ENCODE measurements at places on chromosomes 7 and 10.

DNA sequence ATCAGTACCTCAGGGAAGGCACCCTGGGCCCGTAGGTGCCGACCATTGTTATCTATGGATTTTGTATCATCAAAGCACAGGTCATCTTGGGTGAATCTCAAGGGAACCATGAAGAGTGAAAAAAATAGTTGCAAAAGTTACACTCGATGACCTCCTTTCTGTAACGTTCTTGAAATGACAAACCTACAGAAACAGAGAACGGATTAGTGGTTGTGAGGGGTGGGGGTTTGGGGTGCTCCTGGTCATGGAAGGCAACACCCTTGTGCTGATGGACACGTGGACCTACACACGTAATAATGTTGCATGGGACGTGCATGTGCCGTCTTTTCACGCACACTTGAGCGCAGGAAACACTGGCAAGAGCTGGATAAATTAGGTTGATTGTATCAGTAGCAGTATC, 655.9 kb downstream of the SDK1 start:
- no peak for DNase-seq

DNA sequence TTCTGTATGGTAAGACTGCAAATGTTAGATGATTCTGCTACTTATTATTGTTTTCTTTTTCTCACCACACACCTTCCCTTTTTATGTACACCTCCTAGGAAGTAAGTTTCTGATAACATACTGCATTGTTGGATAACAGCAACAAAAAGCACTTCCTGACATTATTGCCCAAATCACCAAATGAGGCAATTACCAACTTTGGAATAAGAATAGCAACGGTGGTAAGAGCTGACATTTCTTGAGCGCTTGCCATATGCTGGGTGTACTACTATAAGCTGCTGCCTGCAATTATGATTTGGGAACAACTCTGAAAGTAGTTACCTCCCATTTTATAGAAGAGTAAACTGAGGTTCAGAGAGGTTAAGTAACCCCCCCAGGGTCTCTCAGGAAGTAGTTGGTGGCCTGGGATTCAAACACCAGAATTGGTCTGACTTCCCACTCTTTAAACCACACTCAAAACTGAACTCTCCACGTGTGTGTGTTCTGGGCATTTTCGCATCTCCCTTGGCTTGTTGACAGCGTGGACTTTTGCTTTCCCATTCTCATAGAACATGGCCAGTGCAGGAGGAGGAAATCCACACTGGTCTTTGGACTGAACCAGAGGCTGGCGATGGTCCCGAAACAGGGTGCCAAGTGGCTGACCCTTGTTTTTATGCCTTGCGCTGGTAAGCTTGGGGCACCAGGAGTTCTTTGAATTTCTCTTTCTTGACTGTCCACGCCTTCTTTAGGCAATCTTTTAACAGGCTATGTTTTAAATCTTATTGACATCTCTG, 71.4 kb downstream of the TCF7L2 start:
- no peak for DNase-seq

- no peak for DNase-seq
Observed at GRCh38 chr10:127293640-127294039, 97.2 kb upstream of the INSYN2A start.

GRCh38 chr10:123991611-123992570, 100.3 kb upstream of the CPXM2 start:
- DNase-seq, result no peak

GRCh38 chr10:124738441-124738840, 5.7 kb downstream of the FAM53B start:
- no peak for DNase-seq

DNA sequence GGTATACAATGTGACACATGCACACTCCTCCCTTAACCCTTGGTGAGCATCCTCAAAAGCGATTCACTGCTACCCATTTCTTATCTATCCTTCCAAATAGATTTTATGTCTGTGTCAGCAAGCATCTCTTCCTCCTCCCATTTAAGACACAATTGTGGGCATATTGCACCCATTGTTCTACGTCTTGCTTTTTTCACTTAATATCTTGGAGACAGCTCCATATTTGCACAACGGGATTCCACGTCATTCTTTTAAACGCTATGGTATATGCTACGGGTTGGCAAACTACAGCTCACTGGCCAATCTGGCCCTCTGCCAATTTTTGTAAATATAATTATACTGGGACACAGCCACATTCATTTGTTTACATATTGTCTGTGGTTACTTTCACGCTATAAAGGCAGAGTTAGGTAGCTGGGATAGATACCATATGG, 88.6 kb downstream of the RNF216 start:
- no peak for DNase-seq

- no peak for DNase-seq
Observed at GRCh38 chr10:58512491-58513187, at the start of gene BICC1. TSS of gene BICC1 (plus strand) at chr10:58512872. CDS start at chr10:58513144, 272 bp downstream.

- DNase-seq, result no peak
Observed at GRCh38 chr10:35050568-35050967, 39.6 kb downstream of the CUL2 start.

DNA sequence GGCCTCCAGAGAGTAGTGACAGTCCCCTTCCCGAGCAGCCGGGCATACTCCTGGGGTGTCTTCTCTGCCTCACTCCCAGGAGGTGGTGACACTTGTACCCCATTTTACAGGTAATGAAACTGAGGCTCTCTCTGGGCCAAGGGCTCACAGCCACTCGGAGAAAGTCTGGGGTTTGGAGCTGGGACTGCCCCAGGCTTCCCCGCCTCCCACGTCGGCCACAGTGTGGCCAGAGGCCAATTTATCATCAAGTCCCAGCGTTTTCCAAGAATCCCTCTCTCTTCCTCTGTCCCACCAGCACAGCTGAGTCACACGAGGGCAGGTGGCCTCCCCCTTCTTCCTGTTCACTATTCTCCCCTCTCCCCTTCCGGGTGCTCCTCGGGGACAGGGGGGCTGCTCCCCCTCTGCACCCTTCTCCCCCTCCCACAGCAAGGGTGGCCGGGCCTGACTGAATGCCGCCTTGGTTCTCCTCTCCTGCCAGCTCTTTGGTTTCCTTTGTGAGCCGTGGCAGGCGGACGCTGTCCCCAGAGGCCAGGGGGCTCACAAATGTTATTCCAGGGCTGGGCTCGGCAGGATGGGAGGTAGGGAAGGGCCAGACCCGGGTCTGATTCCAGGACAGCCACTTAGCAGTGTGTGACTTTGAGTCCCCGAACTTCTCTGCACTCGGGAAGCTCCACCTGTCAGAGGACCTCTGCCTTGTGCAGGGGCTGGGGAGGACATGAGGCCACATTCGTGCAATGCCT, 17.7 kb downstream of the CLIP2 start:
- no peak for DNase-seq

DNA sequence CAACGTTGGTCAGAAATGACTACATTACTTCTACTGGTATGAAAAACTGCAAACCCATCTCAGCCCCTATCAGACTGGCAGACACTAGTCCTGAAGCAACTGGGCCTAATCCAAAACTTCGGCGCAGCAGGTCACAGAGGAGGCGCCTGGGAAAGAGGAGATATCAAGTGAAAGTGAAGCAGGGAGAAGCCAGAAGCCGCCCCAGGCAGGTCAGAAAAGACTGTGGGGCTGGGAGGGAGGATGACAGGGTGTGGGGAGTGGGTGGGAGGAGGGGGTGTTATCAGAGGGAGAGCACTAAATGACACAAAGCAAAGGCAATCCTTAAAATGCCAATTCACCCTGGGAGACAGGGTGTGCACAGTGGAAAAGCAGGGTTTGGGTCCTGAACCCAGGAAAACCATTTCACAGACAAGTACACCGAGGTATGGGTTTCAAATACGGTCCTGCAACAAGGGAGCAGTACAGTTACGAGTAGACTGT, 731 bp downstream of the CHCHD3 start:
- no peak for DNase-seq

GRCh38 chr7:155731380-155731779, 80.9 kb downstream of the SHH start:
- DNase-seq, result no peak

DNA sequence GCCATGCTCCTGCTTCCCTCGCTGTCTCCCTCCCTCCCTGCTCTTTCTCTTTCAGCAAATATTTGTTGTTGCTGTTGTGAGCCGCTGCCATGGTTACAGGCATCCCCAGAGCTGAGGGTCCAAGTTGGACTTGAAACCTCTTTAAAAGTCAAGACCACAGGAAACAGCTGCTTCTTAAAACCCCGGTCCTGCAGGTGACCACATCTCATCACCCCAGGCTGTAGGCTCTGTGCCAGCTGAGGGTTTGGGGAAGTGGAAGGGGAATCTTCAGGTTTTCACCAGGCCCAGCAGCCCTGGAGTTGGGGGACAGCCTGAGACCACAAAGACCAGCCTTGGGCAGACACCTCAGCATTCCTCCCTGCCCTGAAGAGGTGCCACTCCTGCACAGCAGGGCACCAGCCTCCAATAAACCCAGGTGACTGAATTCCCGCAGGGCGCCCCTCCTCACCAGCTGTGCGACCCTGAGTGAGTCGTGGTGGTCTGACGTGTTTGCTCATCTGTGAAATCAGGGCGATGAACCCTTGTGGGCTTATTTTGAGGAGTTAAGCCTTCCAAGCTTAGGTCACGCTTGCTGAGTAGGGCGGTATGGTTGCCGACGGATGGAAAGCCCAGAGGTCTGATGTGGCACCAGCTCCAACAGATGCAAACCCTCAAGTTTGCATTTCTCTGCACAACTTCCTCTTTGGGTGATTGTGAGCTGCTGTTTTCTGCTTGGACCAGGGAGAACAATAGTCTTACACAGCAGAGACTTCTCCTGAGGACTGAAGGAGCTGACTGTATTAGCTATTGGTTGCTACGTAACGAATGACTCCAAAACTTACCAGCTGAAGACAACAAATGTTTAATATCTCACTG, 24.8 kb downstream of the NPTX2 start:
- DNase-seq, result no peak

DNA sequence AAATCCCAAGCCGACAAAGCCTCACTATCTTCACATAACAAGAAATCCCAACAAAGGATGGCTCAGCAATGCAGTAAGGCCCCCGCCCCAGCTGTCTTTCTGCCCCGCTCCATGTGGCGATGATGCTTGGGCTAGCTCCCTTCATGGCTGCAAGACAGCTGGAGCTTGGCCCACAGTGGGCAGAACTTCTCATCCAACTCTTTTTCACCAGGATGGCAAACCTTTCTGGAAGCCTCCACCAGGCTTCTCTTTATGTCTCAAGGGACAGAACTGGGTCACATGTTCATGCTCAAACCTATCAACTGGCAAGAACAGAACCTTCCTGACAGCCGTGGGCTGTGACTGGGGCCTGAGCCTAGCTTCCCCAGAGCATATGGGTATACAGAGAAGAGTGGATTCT, 260.5 kb upstream of the MKLN1 start:
- no peak for DNase-seq

DNA sequence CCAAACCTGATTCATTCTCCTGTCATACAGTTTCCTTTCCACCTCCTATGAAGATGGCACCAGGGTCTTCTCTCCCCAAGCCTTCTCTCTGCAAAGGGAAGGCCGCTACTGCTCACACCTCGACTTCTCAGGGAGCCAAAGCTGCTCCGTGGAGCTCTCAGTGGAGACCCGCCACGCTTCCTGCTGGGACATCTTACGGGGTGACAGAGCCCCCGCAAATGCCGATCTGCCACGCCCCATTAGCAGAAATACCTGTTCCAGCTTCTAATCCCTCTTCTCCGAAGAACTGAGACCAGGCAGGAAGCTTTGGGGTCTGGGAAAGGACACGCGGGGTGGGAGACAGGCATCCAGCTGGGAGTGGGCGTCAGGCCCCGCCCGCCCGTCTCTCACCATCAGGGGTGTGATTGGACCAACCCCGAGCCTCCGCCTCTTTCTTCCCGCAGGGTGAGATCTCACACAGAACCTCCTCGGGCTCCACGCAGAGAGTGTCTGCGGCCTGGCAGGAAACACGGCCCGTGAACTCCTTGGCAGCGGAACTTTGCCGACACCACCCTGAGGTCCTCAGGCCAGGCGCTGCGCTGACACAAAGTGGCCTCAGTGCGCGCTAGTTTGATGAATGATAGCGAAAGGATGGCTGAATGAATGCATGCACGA, 12.0 kb upstream of the CALML5 start:
- DNase-seq, result no peak

- no peak for DNase-seq
Observed at GRCh38 chr7:78472519-78472918, 673.9 kb downstream of the PHTF2 start.

DNA sequence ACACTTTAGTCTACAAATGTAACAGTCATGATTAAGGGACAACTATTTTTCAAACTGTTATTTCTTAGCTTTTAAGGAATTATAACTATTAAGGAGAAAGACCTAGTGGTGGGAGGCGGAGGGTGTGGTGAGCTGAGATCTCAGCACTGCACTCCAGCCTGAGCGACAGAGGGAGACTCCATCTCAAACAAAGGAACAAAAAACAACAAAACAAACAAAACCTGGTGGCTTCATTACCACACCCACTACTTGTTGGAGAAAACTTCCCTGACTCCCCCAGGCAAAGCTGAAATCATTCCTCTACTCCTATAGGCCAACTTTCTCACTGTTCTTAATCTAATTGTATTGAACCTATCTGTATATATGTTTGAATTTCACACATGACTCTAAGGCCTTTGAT, 3.2 kb downstream of the POLR1F start:
- no peak for DNase-seq

- no peak for DNase-seq
Observed at GRCh38 chr7:97421307-97421930, 303.9 kb downstream of the SDHAF3 start.

- no peak for DNase-seq
Observed at GRCh38 chr7:40793132-40793531, 658.3 kb downstream of the SUGCT start.

DNA sequence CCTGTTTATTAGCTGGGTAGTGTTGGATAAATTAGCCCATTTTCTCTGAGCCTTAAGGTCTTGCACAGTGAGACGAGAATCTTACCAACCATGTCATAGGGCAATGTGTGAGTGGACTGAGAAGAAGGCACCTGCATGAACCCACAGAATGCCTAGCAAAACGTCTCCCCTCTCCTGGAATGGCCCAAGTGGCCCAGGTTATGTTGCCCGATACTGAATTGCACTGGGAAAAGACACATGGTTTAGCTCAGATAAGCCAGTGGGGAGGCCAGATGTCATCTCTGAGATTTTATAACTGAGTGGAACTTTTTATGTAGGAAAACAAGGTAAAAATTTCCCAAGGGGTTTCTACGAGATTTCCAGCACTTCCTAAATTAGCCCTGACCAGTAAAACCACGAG, 104.7 kb upstream of the IKZF1 start:
- DNase-seq, result no peak

DNA sequence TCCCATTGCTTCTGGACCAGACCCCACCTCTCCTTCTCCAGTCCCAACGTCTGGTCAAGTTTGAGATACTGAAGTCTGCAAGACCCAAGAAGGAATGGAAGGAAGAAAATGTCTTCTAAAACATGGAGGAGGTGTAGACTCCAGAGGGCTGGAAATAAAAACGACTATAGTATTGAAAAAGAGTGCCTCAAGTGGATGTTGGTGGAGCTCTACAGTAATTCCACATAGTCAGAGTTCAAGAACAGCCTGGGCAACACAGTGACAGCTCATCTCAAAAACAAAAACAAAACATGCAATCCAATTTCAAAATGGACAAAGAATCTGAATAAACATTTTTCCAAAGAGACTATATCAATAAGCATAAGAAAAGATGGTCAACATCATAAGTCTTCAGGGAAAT, 2.3 kb upstream of the PCGF6 start:
- no peak for DNase-seq

All from SIG-M5 (cell line).